ENCODE measurements at places on chromosomes 11 and 22.

DNA sequence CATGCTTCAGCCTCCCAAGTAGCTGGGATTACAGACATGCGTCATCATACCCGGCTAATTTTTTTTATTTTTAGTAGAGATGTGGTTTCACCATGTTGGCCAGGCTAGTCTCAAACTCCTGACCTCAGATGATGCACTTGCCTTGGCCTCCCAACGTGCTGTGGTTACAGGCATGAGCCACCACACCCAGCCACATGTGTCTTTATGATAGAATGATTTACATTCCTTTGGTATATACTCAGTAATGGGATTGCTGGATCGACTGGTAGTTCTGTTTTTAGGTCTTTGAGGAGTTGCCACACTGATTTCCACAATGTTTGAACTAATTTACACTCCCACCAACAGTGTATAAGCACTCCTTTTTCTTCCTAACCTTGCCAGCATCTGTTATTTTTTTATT lies 276.2 kb downstream of the METTL15 start:
- no peak for DNase-seq

DNA sequence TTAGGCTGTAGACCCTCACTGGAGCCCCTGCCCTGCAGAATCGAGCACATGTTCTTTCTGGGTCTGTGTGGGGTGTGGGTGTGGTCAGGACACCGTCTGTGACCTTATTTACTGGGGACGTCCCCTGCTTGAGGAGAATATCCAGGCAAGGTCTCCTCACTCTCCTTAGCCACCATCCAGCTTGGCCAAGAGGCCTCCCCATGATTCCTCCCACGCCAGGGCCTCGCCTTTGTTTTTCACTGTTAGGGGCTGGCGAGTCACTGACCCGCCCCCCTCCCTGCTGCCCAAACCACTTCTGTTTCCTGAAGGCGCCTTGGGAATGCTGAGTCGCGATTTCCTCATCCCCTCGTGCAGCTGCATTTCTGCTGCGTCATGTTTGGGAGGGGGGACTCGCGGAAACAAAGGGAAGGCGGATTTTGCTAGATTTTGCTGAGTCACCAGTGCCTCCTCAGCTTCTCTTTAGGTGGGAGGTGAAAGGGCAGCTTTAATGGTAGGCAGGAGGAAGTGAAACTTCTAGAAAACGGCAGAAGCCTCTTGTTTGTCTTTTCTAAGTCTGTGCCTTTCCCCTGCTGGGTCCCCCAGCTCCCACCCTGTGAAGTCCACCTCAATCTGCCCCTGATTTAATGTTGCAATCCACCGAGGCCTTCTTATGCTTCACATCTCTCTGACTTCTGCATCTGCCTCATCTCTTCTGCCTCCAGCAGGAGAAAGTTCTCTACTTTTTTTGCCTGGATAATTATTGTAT lies 4.0 kb upstream of the HMOX1 start:
- DNase-seq: peak; percentile 23

DNA sequence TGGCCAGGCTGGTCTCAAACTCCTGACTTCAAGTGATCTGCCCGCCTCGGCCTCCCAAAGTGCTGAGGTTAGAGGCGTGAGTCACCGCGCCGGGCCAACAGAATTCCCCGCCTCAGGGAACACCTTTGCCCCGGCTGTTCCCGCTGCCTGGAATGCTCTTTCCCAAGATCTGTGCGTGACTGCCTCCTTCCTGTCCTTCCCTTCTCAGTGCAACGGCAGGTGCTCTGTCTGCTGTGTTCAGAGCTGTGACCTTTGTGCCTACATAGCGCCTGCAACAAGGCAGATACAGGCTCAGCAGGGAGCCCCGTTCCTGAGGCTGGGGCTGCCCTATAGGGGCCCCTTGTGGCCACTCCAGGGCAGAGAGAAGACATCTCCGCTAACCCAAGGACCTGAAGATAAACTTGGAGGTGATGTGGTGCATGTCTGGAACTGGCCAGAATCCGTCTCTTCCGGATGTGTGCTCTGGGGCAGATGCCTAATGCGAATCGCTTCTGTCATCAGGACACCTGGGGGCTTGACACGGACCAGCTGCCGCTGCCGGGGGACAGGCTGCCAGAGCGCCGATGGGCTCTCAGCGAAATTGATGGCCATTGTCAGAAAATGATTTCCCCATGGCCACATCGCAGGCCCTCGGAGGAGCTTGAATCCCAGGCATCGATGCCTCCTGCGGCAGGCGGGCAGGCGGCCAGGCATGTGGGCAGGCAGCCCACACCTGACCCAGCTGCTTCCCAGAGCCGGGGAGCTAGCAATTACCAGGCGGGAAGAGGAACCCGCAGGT lies 43.5 kb upstream of the TCF20 start:
- DNase-seq: no peak

DNA sequence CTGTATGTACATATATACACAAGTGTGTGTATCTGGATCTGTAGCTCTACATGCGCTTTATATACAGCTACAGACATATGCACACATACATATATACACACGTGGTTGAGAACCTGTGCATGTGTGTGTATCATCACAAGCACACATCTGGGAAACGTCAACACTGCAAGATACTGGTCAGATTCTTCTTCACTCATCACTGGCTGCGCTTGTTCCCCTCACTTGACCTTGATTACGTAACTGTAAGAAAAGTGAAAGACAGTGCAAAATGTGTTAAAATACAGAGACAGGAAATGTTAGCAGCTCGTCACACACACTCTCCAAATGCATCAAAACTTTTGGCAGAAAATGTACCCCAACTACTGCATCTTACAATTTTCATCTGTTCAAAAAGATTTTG lies 51.9 kb upstream of the MN1 start:
- DNase-seq: no peak

DNA sequence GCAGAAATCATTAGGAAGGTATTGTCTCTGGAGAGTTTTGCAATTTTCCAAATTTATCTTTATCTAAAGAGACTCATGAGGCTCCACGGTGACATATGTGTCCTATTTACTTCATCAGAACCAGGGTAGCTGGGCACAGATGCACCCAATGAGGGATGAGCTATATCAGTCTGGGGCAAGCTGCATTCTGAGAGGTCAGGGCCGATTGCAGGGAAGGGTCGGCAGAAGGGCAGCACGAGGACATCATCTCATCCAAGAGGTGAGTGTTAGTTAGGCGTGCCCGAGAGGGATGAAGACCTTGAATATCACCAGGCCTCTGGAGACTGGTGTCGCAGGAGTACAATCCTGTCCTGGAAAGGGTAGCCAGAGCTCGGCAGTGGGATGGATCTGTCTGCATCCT lies 41.0 kb upstream of the SPON1 start:
- no peak for DNase-seq

DNA sequence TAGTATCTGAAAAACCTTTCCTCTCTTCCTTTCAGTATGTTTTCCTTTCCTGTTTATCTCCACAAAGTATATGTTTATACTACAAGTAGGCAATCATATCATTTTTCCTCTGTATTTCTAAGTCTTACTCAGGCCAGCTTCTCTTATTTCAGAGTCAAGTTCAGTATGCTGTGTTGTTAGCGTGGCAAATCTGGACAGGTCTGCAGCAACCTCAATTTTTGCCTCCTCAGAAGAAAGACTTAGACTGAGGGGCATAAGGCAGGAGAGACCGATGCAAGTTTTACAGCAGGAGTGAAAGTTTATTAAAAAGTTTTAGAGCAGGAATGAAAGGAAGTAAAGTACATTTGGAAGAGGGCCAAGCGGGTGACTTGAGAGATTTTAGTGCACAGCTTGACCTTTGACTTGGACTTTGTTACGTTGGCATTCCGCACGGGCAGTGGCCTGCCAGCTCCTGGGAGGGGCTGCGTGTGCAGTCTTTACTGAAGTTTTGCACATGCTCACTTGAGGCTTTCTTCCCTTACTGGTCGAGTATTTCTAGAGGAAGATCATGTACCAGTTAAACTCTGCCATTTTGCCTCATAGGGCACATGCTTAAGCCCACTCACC lies 343.2 kb downstream of the NTM start:
- DNase-seq: no peak
